ENCODE measurements at places on chromosomes 1 and 21.
A peak's percentile ranks its signal among the peaks of the same experiment; 100 is the strongest.

DNA sequence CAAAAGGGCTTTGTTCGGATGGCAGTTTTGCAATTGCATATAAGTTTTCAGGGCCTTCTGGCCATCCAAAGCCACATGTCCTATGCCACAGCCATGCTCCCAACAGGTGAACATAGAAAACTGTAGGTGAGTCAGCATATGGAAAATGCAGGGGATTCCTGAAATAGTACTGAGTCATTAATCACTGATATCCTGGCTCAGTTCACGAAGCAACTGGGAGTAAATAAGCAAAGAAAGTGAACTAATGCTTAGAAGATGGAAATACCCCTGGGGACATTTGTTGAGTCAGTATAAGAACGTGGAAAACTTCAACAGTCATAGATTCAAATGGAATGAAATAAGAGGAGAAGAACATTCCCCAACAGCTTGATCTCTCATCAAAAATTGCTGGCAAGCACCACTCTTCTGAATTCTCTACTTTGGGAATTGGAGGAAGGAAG lies 148.9 kb upstream of the RUNX1 start:
- no peak for DNase-seq

DNA sequence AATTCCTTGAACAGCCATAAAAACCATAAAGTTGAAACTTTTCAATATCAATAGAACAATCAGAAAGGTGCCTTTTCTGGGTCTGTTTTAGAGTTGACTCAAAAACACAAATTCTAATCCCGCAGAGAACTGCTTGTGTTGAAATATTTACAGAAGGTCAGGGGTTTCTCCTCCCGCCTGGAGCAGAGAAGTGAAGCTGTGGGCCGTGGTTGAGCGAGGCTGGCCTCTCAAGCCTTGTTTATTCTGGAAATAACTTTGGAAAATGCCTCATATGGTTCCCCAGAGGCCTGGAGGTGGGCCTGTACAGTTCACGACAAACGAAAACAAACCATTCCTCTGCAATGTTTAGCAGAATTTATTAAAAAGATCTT lies 90.8 kb upstream of the ERRFI1 start:
- DNase-seq = no peak

- DNase-seq = no peak
These were observed 19.1 kb upstream of the PDE4B start for GRCh38 chr1:65773391-65774123.

- no peak for DNase-seq
These were observed at the start of gene WNT9A for GRCh38 chr1:227947676-227948492. TSS of gene WNT9A (minus strand) at chr1:227947932. CDS start at chr1:227947887, 45 bp downstream.

DNA sequence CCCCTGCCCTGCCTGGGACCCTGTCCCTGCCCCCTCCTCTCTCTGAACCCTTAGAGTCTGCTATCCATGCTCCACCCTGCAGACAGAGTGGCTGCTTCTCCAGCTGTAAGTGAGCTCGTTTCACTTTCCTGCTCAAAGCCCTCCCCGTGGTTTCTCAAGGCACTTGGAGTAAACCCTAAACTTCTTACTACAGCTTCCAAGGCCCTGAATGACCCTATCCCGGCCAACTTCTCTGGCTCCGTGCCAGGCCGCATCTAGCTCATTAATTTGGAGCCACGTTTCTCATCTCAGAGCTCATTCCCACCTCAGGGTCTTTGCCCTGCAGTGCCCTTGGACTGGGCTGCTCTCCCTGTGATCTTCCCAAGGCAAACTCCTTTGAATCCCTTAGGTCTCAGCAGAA lies 235.1 kb upstream of the RUNX1 start:
- no peak for DNase-seq

DNA sequence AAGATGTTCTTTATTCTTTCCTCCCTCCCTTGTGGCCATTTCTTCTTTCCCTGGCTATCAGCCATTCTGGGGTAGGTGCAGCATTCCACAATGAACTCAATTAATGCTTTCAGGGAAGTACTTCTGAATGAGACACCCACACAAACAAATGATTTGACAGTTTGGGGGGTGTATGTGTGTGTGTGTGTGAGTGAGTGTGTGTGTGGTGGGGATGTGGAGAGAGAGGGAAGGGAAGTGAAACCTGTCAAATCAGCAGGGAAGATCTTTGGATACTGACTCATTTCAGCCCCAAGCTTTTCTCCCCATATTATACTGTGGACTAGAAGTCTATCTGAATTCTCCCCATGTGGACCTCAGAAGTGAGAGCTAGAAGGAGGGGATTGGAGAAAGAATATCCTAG lies 154.9 kb upstream of the CD34 start:
- DNase-seq = no peak

DNA sequence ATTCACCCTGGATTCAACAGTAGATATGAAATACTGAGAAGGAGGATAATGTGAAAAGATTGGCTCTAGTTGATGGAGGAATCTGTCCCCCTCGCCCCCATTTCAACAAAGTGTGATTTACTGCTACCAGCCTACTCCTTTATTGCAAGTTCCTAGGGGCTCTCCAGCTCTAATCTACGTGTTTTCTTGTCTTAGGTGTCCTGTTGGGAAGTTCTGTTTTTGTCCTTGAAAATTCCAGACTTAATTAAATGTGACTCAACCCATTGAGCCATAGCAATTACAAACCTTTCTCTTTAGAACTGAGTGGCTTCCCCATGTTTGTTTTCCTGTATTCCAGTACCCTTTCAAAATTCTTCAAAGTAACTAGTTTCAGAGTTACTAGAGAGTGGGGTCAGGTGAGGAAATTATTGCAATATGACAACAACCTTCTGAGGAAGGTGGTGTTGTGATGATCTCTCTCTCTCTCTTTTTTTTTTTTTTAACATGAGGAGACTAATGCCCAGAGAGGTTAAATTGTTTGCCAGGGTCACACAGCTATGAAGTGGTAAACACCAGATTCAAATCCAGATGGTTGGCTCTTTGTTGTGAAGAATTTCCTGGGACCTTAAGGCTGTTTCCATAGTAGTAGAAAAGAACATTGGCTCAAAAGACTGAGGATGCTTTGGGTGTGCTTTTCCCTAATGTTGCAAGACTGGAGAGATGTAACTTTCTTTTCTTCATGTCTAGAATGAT lies 3.5 kb downstream of the RGL1 start:
- DNase-seq = no peak

DNA sequence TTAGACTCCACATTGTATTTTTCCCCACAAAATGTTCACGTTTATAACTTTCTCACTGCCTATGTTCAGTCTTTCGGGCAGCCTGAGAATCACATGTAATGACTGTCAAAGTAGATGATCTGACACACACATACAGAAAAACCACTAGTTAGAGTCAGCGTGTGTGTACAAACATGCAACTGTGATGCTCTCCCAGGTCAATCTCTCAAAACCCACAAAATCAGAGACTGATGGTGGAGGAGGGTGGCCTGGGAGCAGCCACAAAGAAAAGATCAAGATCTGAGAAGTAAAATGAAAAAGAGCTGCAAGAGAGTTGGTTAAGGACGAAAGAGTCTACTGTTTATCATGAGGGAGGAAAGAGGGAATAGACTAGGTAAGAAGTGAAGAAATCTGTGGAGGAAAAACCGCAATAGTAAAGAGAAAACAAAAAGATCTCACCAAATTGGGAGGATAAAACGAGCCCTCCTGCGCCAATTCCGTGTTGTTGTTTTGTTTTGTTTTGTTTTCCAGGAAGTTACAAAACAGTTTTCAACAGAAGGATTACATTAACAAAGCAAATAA lies 2.3 kb downstream of the EGLN1 start:
- DNase-seq = no peak

DNA sequence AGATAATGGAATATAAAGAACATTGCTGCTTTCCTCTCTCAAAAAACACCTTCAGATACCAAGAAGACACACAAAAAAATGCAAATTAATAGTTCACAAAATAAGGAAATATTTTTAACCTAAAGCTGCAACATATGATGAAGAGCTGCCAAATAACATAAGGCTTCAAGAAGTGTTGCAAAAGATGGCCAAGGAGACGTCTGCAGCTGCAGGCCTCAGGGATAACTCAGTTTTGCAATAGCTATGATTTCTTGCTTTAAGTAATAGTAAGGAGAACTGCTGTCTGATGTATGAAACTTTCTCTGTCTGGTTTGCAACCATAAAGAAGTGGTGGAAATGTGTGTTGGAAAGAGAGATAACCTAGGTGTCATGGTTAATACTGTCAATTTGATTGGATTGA lies 1237.5 kb downstream of the MRPL39 start:
- DNase-seq = no peak

GRCh38 chr1:4269330-4269729 lies 369.3 kb upstream of the C1orf174 start:
- DNase-seq = no peak

- DNase-seq = no peak
These were observed 101.1 kb downstream of the RHOU start for GRCh38 chr1:228836427-228836826.

- no peak for DNase-seq
These were observed 393.5 kb upstream of the ADGRL2 start for GRCh38 chr1:81407000-81407821.

GRCh38 chr21:31731056-31731856 lies 662 bp downstream of the SCAF4 start:
- DNase-seq = peak; percentile 32

GRCh38 chr1:202564958-202565495 lies 145.2 kb downstream of the SYT2 start:
- no peak for DNase-seq

DNA sequence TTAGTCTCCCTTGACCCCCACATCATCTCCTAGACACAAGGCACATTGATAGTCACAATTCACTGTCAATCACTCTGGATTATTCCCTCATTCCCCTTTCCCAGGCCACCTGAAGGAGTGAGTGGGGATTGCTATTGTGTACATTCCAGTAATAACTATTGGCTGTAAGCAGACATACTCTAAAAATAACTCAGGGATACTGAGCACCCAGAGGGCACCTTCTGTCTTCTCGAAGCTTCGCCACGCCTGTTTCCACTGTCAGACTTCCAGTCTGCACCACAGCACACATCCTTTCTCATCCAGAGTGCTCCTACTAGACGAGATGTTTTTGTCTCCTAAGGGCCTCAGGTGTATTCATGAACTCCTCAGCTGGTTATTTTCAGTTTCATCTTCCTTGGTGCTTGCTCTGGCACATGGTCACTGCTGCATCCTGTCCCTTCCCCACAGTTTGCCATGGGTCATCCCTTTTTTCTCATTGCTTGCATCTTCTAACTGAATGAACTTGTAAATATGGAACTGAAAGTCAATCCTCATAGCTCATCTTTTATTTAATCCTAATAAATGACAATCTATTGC lies 848 bp upstream of the APOBEC4 start:
- DNase-seq = no peak

GRCh38 chr1:30930631-30931173 lies 22.1 kb upstream of the SDC3 start:
- no peak for DNase-seq

- DNase-seq = no peak
These were observed 12.8 kb downstream of the PDE9A start for GRCh38 chr21:42666023-42666747.

- no peak for DNase-seq
These were observed 76.4 kb upstream of the DNAH14 start for GRCh38 chr1:224852901-224853568.

- DNase-seq = no peak
These were observed 113.5 kb downstream of the OMA1 start for GRCh38 chr1:58432851-58433668.

GRCh38 chr1:27302612-27303011 lies 19.4 kb upstream of the TMEM222 start:
- DNase-seq = no peak

DNA sequence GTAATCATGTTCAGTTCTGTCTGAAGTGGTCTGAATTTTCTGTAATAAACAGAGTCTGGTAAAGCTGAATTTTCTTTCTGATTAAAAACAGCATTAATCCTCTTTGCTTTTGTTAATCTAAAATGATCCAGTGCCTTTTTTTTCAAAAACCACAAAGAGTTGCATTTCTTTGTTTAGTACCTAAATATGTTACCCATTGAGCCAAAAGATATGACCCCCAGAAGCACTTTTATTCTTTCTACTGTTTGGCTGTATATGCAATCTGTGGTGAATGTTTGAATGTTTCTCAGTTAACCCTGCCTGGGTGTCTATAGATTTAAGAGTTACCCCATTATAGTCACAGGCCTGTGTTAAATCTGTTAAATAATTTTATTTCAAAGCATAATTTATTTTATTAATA lies 394.8 kb downstream of the PTPRC start:
- no peak for DNase-seq

DNA sequence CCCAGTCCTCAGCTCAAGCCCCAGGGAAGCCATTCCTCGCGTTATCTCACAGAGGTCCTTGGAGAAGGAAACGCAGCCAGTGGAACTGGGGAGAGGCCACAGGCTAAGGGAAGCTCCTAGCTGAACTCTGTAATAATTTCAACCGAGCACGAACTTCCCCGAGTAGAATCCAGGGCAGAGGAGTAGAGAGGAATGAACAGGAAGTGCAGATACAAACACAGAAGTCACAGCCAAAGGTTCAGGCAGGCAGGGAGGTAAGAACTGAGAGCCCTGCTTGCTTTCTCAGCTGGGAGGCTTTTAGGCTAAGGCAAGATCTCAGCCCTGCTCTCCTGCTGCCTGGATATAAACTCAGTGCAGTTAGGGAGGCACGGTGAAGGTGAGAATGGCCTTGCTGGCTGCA lies 23.7 kb downstream of the WARS2 start:
- DNase-seq = no peak

GRCh38 chr1:206508956-206509355 lies 1.6 kb downstream of the RASSF5 start:
- no peak for DNase-seq

- no peak for DNase-seq
These were observed 263.8 kb downstream of the KAZN start for GRCh38 chr1:14862114-14862771.

- DNase-seq = no peak
These were observed 53.9 kb downstream of the LAMC2 start for GRCh38 chr1:183239793-183240525.

DNA sequence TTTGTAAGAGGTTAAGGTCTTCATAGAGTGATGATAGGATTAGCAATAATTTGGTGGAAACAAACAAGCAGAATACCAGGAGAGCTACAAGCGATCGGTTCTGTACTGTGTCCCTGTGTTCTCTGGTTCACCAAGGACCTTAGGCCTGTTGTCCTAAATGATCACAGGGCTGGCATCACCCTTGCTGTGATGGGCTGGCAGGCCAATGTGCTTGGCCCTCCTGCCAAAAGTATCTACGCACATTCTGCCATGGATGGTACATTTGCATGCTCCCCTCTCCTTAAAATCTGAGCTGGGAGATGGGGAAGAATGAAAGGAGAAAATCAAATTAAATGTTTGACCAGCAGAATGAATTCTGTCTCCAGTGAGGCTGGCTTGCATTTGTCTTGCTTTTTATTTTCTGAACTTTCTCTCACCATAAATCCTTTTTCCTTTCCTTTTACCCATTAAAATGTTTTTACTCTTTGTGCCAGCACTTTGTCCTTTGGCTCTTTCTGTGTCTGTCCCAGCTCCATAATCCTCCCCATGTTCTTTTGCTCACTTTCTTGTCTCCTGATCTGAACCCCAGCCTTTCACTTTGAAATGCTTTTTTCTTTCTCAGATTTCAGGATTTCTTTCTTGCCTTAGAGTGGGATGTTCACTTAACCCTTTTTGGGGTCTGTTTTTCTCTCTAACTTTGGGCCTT lies 51.7 kb downstream of the PBX1 start:
- DNase-seq = no peak

GRCh38 chr1:200528858-200529606 lies 91.5 kb downstream of the KIF14 start:
- DNase-seq = no peak
